ENCODE measurements at places on chromosomes 4 and X.
A peak's percentile ranks its signal among the peaks of the same experiment; 100 is the strongest.

GRCh38 chr4:96145601-96146000 is 305.7 kb downstream of the PDHA2 start:
- DNase-seq = no peak

GRCh38 chrX:77793946-77794345 is 7.9 kb upstream of the ATRX start:
- DNase-seq = no peak

- DNase-seq = no peak
These were observed 38.5 kb upstream of the UGT2B7 start for GRCh38 chr4:69057620-69058409.

- no peak for DNase-seq
These were observed 132.3 kb downstream of the HMX1 start for GRCh38 chr4:8739317-8739716.

- DNase-seq = no peak
These were observed 392 bp upstream of the UGT2A3 start for GRCh38 chr4:68951806-68952585.

GRCh38 chr4:120299631-120300030 is 233.0 kb upstream of the MAD2L1 start:
- no peak for DNase-seq

- no peak for DNase-seq
These were observed 403 bp downstream of the PHOX2B start for GRCh38 chr4:41748074-41748570.

DNA sequence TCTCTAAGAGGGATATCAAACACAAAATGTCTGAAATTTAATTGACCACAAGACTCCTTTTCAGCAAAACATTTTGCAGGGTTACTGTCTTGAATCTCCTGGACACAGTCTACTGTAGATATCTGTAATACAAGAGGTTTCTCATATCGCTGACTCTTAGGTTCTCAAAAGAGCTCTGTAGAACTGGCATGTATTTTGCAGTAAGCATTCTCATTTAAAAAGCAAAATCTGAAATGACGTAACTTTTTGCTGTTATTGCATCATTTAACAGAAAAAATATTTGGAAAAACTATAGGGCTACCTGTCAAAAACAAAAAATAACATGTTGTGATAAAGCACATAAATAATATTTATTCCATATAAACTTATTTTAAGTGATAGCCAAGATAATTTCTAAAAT is 114.2 kb downstream of the CDS1 start:
- no peak for DNase-seq

DNA sequence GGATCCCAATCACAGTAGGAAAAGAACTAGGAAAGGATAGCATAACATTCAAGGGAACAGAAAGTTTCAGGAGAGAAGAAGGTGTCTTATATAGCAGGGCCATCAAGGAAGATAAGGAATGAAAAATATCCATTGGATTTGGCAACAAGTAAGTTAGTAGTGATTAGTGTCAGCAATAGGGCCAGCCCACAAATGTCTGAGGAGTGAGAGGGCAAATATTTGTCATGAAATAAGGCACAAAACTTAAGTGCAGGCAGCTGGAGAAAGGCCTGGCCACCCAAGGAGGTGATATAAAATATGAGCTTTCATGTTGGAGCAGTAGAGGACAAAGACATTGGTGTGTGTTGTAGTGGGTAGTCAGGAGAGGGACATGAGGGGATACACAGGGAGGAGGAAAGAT is 132.1 kb downstream of the COL4A6 start:
- no peak for DNase-seq

GRCh38 chr4:22678940-22679854 is 13.5 kb upstream of the GBA3 start:
- no peak for DNase-seq

DNA sequence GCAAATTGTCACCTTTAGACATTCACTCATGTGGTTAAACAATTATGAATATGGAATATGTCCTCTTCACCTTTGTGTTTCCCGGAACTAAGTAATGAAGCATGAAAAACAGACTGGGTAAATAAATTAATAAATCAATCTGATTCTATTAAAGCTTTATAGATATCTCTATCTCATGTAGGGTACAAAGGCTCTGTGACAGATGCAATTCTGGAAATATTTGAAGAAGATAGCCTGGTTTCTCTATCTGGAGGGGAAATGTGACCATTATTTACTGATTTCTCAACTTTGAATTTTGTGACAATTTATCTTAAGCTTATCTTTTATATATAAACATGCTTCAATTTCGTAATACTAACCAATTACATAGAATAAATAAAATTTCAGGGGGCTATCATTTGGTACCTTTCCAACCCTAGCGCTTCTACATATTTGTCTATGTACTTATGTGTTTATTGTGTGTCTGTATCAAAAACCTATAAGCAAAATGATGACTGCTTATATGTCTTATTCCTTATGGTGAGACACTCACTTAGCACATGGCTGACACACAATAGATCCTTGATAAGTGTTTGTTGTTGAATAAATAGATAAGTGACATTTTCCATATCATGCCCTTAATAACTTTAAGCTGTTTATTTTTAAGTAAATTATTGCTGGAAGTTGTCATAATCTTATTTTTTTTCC is 9.9 kb downstream of the CTSO start:
- no peak for DNase-seq

DNA sequence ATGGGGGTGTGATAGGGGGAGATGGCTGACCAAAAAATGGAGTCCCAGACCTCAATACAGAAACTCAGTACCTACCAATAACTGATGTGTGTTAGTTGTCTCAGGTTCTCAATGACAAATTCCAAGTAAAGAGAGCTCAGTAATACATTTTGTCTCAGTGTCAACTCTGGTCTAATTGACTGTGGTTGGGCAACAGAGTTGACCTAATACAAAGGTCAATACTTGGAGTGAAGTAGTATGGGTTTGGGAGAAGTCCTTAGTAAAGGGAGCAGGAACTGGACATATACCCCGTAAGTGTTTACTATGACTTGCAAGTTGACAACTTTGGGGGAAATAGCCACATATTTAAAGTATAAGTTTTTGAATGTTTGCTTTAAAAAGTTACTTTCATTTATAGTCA is 20.5 kb upstream of the LCORL start:
- no peak for DNase-seq

DNA sequence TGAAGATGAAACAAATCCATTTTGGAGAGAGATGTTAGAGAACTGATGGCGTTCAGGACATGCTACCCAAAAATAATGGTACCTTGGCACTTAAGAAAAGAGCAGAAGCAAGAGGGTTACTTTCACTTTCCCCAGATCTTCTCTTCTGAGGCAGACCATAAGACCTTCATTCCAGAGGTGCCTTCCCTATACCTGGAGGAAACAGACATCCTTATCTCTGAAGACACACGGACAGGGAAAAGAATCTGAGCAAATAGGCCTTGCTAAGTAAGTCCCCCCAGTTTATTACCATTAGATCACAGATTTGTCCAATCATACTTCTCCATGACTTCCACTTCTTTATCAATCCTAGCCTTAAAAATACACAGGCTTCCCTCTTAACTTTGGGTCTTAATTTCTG is 2.0 kb upstream of the FGF2 start:
- no peak for DNase-seq

DNA sequence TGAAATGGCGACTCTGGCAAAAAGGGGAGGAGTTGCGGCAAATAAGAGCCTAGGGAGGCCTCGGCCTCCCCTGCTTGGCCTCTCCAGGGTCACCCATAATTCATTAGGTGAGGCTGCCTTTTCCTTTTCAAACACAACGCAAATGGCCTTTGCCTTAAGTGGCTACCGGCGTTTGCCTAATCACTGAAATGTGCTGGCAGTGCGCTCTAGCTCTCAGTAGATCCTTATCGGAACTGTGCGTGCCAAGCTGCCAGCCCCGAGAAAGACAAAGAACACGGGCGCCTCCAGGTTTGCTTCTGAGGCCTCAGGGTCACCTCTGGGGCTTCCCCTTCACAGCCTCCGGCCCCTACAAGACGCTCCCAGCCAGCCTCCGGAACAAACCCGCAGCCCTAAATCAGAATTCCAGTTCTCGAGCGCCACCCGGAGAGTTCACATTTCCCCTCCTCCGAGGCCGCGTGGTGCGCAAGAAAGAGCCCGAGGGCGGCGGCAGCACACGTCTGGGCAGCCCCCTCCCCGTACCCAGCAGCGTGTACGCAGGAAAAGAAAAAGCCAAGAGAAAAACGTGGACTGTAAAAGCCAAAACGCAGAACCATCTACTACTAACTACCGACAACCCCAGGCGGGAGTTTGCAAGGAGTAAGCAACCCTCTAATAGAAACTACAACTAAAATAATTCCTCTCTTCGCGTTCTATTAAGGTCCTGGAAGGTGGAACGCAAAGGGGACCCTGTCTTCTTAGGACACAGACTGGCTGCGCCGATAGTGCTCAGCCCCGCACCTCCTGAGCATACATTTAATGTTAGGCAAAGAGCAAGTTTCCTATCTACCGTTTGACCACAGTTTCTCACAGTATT is 76.5 kb upstream of the BCOR start:
- DNase-seq = no peak

DNA sequence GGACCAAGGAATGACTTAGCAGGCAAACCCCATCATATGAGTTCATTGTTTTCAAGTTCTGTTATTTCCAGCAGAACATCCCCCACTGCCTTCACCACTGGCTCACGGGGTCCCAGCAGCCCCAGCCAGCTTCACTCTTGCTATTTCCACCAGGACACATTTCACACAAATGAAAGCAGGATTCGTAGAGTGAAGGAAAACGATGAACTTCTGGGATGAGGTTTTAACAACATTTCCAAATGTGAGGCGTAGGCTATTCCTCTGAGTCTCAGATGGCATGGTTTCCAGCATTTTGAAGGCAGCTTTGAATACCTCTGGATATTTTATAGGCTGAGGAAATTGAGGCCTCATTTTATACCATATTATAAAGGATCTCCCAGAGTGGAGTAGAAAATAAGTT is 32.9 kb upstream of the EGFL6 start:
- DNase-seq = no peak

DNA sequence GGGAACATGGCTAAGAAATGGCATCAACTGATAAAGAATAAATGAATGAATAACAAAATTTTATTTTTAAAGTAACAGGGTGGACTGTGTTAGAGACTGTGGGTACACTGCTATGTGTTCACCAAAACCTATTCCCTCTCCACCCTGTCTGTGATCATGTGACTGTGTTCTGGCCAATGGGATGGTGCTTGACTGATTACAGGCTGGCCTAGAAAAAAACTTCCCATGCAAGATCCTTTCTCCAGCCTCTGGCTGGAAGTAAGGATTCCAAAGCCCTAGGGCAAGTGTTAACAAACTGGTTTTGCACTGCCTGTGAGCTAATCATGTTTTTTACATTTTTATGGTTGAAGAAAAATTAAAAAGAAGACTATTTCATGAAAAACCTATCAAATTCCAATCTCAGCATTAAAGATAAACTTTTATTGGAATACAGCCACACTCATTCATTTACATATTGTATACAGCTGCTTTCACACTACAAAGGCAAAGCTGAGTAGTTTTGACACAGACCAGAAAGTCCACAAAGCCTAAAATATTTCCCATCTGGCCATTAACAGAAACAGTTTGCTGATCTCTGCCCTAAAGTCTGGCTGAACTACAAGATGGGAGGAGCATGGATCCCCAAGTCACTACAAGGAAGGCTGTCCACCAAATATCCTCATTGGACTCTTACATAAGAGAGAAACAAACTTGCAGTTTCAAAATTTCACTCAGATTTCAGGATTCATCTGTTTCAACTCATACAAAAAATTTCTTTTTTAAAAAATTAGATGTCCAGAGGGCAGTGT is 133.2 kb downstream of the ARHGAP6 start:
- DNase-seq = no peak

DNA sequence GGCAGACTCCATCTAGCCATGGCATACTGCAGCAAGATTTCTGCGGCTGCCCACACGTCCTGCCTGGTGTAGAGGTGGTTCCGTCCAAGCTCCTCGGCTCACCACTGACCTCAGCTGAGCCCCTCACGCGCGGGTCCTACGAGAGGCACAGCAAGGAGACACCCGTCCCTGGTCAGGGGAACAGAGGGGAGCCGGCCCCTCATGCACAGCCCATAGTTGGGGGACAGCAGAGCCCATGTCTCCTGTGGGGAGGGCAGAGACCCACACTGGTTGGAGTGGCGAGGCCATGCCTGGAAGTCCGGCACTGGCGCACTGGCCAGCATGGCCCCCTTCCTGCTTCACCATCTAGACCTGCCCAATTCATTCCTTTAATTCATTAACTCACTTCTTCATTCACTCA is 80.8 kb downstream of the HTRA3 start:
- DNase-seq = no peak

- DNase-seq = peak; percentile 40
These were observed 38.7 kb upstream of the SLC16A2 start for GRCh38 chrX:74382613-74383012.

DNA sequence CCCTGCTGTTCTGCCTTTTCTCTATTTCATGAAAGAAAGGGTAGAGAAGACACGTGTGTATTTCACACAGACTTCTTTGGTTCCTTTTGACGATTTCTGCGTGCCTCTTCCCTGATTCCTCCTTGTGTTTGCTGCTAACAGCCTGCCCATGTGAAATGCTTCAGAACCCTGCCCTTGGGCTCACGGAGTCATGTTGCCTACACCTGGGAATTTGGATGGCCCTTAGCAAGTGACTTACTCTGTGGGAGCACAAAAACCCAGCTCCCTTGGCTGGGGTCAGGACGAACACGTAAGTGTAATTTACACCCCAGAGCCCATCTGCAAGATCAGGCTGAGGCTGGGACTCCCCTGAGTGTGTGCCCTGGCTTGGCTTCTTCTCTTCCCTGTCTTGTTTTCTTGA is 220.3 kb upstream of the BCOR start:
- no peak for DNase-seq

GRCh38 chr4:36269101-36269500 is 12.3 kb upstream of the DTHD1 start:
- DNase-seq = no peak

- DNase-seq = no peak
These were observed 239.2 kb downstream of the ANTXR2 start for GRCh38 chr4:79833857-79834256.

DNA sequence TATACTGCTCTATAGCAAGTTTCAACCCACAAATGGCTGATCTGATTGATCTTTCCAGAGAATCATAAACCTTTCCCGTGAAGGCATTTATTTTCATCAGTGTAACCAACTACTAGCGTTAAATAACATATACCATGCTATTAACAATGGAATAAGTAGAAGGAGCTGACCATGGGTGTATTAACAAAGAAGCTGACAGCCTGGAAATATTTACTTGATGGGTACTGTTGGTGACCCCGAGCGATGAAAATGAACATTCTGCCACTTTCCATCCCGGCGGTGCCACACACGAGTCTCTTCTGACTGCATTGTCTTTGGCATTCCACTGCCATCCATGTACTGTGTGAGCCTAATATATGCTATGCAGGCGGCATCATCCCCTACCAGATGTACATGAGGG is 304.4 kb downstream of the CAMK2D start:
- DNase-seq = no peak

- peak; percentile 16 for DNase-seq
These were observed 83.2 kb upstream of the SCML1 start for GRCh38 chrX:17654116-17654515.
